ENCODE measurements at places on chromosomes 3 and 15.
A peak's percentile ranks its signal among the peaks of the same experiment; 100 is the strongest.

DNA sequence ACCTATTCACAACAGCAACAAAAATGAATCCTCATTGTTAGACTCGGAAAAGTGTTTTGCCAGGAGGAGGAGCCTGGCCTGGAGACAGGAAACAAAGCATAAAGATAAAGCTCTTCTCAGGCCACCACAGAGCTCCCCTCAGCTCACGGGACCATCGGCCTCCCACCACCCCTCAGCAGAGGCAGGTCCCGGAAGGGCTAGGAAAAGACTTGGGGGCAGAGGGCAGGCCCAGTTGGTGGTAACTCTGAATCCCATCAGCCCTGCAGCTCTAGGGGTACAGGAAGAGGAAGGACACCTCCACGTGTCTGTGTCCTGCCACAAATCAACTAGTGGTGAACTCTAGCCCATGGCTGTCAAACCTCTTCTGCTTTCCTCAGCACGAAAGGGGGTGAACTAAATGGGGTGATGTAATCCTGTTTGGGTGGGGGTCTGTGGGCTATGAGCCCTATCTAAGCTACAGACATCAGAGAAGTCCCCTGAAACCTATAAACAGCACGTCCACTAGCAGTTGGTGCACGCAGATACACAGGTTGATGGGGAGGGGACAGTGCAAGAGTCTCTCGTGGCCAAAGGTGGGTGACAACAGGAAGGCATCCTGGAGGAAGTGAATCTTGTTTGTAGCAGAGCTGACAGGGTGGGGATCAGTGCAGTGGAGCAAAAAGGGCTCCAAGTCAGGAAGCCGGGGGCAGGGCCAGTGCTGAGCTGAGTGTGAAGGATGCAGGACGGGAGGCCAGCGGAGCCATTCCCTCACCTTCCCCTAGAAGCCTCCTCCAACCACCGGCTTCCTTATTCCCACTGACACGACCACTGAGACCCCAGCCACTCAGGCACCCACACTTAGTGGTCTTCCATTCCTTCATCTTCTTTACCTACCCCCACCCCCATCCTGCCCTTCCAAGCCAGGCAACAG is 111.1 kb upstream of the HACD2 start:
- peak; percentile 15 for DNase-seq

GRCh38 chr15:44015545-44016305 is 179.3 kb downstream of the FRMD5 start:
- DNase-seq = no peak

DNA sequence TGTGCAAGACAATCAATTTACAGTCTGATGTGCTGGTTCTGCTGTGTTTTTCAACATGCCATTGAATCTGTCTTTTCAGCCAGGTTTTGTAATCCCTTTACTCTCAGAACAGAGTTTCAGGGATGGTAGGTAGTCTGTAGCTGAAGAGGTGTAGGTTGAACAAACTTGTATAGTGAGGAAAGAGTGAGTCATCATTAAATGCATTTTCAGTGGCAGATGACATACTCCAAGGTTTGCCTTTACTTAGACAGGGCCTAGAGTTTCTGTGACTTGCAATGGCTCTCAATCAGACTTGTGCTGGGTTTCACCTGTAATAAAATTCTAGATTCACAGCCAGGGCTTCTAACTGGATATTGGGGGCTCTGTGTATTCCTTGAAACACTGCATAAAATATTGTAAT is 94.6 kb downstream of the CYP19A1 start:
- peak; percentile 45 for DNase-seq

DNA sequence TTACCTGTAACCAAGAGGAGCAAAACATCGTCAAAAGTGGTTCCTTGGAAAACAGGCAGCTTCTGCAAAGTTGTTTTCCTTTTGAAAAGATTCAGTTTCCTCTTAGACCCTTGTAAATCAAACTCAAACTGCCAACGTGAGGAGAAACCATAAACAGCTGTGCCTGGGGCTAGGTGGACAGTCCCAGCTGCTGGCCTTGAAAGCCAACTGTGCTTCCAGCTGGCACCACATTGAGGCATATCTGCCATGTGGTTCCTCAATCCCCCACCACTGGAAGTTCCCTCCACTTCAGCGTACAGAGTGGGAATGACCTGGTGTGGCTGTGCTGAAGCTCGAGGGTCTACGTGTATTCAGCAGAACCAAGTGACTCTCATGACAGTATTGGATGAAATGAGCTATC is 40.9 kb downstream of the HRH1 start:
- no peak for DNase-seq

GRCh38 chr15:22845289-22845900 is 6.9 kb downstream of the NIPA2 start:
- DNase-seq = no peak

DNA sequence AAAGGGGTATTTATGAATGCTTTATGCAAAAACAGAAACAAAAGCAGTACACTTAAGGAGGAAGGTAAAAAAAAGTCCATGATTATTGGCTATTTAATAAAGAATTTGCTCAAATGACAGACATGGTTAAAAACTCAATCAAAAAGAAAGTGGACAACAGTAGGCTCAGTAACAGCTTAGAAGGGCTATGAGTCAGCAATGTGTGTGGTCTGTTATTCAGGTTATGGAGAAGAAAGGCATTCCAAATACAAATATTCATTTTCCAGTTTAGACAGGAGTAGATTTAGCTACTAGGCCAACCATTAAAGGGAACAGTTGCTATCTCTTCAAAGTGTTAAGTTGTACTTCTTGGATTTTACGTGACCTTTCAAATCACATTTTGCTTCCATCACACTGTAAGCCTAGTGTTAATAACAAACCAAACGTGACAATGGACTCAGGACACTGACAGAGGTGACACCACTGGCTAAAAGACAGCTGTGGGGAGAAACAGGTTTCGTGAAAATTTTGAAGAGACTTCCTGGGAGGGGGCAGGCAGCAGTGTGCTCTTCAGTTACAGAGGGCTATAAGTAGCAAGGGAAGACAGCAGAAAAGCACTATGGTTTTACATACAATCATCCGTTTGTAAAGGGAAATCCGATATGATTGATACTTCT is 41.7 kb upstream of the MYO5C start:
- DNase-seq = no peak

DNA sequence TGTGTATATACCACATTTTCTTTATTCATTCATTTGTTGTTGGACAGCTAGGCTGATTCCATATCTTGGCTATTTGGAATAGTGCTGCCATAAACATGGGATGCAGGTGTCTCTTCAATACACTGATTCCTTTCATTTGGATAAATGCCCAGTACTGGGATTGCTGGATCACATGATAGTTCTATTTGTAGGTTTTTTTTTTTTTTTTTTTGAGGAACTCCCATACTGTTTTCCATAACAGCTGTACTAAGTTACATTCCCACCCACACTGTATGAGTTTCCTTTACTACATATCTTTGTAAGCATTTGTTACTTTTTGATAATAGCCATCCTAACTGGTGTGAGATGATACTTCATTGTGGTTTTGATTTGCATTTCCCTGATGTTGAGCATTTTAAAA is 437.7 kb downstream of the DIPK2A start:
- DNase-seq = no peak

- no peak for DNase-seq
Observed at GRCh38 chr15:43292375-43293078, 25.8 kb upstream of the TGM5 start.

DNA sequence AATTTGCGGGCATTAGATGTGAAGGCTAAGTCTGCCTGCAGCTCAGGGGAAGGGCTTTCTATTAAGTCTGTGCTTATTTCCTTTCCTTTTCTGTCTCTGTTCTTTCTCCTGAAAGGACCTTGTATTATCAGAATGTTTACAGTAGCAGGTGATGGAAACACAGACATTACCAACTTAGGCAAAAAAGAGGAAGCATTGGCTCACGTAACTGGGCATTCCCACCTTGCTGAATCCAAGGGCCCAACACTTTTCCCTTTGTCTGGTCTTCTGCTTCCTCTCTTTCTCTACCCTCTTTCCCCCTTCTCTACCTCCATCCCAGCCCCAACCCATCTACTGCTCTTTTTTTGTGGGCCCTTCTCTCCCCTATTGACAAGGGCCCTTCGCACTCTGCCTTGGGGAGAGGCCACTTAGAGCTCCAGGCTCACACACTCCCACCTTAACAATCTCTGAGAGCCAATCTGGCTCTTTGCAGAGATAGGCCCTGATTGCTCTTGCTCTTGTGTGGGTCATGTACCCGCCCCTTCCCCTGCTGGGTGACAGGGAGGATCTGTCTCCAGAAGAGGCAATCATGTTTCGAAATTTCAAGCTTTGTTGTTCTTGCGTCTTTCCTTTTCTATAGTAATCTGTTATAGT is 35.0 kb downstream of the ACAA1 start:
- peak; percentile 50 for DNase-seq

DNA sequence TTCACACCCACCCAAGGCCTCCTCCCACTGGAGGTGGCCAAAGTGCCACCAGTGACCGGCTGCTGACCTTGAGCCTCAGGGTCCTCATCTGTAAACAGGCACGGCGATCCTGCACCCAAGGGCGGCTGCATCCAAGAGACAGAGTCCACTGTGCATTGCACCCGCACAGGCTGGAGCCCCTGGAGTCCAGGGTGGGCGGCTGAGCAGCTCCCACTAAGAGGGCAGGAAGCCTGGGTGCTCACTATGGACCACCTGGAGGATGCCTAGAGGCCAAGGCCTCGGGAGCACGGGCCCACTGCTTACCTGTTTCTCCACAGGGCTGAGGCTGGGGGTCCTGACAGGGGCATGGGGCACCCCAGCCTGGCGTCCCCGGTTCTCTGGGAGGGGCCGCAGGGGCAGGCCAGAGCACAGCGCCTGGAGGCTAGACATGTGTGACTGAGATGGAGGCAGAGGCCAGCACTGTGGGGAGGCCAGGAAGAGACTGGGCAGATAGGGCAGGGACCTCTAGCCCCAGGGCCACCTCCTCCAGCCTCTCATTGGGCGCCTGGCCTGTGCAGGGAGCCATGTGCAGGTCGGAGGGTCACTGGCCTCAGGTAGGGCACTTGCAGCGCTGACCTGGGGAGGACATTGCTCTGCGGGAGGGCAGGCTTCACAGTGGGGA is at the start of gene UROC1:
Gene UROC1 (minus strand): TSS at position 483 of the 661 bp plus-strand sequence. CDS start 54 bp downstream, at position 429.
- DNase-seq = no peak

GRCh38 chr3:12187448-12188327 is 29.0 kb upstream of the TIMP4 start:
- peak; percentile 92 for DNase-seq

- no peak for DNase-seq
Observed at GRCh38 chr3:181757694-181758306, 46.1 kb downstream of the SOX2 start.

DNA sequence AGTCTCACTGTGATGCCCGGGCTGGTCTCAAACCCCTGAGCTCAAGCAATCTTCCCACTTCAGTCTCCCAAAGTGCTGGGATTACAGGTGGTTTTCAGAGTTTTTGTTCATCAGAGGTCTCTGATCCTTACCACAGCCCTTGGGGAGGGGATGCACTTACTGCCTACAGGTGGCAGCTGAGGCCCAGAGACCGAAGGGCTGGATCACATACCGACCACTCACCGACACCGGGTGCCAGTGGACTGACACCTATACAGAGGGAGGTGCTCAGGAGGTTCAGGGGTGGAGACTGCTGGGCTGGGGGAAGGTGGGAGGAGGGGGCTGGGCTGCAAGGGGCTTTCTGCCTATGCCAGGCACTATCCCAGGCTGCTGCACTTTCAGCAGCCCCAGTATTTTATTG is 19.5 kb downstream of the DUSP7 start:
- DNase-seq = no peak

DNA sequence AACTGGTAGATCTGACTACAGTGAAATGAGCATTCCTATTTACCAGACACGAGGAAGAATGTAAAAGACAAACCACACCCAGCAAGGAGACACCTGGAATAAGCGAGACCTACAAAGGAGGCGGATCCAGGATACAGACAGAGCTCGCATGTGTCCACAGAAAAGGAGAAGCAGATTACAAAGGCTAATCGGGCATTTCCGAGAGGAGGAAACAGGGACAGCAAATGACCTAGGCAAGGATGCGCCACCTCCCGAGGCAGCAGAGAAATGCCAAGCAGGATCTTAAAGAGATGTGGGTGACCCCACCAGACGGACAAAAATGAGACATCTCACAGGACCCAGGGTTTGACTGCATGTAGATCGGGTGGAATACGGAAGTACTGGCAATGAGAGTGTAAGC is 63.2 kb upstream of the IQSEC1 start:
- peak; percentile 61 for DNase-seq

DNA sequence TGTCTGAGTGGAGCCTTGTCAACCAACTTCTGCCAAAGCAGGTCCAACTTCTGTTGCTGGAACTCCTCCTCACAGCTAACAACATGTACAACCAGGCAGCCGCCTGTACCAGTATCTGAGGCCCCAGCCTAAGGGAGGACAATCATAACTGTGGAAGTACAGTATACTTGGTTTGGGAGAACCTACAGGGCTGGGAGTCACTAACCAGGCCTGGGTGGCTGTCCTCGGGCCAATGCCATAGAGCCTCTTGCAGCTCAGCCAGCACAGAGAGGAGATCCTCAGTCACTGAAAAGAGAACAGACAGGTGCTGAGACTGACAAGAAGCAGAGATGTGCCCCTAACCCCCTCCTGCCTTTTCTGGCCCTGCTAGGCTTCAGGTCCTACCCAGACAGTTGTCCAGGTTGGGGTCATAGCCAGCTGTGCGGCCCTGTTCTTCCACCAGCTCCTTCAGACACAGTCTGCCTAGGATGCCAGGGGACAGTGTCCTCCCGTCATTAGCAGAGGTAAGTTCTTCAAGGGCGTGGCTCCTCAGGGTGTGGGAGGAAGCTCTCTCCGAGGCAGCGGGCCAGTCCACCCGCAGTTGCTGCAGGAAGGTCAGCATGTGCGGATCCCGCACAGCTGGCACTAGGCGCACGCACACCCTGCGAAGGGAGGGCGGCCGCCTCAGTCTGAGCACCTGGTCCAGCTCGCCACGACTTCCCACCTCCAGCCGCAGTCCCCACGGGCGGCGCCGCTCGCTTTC is 980 bp downstream of the DALRD3 start:
- DNase-seq = peak; percentile 57
